ENCODE measurements at places on chromosomes 4 and X.

GRCh38 chrX:38898261-38898660, 97.0 kb downstream of the MID1IP1 start:
- DNase-seq, result no peak

DNA sequence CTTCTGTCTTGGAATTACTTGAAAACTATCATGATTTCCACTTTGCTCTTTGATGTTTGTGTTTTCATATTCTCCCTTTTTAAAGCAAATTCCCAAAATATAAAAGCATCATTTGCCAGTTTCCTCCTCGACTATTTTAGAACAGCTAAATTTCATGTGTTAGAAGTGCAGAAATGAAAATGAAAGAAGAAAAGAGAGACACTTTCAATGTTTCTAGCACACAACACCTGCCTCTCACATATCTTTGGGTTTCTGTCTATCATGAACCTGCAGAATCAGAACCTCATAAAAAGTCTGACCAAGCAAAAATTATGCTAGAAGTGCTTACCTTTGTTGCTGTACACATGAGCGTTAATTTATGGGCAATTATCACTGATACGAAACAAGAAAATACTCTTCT, 1.9 kb upstream of the NEUROG2 start:
- DNase-seq, result no peak

GRCh38 chrX:120477453-120477852, 8.4 kb upstream of the LAMP2 start:
- no peak for DNase-seq

- DNase-seq, result no peak
These were observed 304.5 kb upstream of the DIPK2B start for GRCh38 chrX:45505214-45505613.
